ENCODE measurements at places on chromosomes 7 and 10. TPM values are rescaled to one million over a fixed set of nuclear protein-coding genes. Genes with fewer than 3 reads are reported as not detected.

GRCh38 chr10:72563327-72563932 is 62.4 kb downstream of the MICU1 start:
- H3K4me1 ChIP-seq = no peaks in the 10 kb centered on the region
- H3K27me3 ChIP-seq = no peaks in the 10 kb centered on the region
- H3K36me3 ChIP-seq = no peaks in the 10 kb centered on the region
- DNase-seq = no peak
- H3K4me3 ChIP-seq = no peak overlapping the region

Gene INHBA
- total RNA-seq = 1.6 TPM

Gene PTEN
- total RNA-seq = 163 TPM

DNA sequence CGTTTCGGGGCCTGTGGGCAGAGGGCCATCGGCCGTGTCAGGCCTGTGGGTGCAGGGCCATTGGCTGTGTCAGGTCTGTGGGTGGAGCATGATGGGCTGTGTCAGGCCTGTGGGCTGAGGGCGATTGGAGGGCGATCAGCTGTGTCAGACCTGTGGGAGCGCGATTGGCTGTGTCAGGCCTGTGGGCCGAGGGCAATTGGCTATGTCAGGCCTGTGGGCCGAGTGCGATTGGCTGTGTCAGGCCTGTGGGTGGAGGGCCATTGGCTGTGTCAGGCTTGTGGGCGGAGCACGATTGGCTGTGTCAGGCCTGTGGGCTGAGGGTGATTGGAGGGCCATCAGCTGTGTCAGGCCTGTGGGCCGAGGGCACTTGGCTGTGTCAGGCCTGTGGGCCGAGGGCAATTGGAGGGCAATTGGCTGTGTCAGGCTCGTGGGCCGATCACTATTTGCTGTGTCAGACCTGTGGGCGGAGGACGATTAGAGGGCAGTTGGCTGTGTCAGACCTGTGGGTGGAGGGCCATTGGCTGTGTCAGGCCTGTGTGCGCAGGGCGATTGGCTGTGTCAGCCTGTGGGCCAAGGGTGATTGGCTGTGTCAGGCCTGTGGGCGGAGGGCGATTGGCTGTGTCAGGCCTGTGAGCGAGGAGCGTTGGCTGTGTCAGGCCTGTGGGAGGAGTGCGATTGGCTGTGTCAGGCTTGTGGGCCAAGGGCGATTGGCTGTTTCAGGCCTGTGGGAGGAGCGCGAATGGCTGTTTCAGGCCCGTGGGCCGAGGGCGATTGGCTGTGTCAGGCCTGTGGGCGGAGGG is 54.1 kb downstream of the DYNC2I1 start:
- H3K4me3 ChIP-seq = no peak overlapping the region
- no peak for DNase-seq
- H3K4me1 ChIP-seq = no peaks in the 10 kb centered on the region

Gene CACNA2D1
- total RNA-seq = 54.1 TPM

GRCh38 chr10:3495281-3495680 is 289.7 kb downstream of the KLF6 start:
- no peaks in the 10 kb centered on the region for H3K36me3 ChIP-seq
- no peak overlapping the region for H3K27ac ChIP-seq
- DNase-seq = no peak

All from thyroid gland (tissue), 4 donors.